Sciatic nerve (tissue), 2 donors: ENCODE measurements at places on chromosomes 3 and 15. TPM values are rescaled to one million over a fixed set of nuclear protein-coding genes. Genes with fewer than 3 reads are reported as not detected.

The SEMA7A gene
- total RNA-seq: 30.9 TPM

DNA sequence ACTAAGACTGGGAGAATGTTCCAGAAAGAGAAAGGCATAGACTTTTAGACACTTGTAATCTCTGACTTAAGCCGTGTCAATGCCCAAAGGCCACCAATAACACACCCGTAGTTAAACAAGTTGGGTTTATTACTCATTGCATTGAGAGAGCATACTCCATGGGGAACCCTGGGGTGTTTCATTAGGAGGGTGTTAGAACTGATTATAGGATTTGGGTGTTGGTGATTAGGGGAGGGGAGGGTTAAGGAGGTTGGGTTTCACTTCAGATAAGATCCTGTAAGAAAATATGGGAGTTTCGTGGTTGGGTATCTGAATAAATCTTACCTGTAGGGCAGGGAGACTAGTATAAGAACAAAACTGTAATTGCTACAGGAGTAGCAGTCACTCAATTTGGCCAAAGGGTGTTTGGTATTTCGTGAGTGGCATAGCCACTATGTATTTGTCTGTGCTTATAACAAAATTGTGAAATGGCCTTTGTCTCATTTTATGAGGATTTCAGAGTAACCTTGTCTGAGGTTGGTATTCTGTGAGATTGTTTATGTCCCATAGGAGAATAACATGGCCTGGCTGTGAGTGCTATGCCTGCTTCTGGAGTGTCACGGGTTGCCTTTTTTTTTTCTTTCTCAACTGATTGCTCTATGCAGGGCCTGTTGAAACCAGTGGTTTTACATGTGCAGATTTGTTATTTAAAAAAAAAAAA, 2.9 kb downstream of the HACD3 start:
- DNase-seq: no peak

DNA sequence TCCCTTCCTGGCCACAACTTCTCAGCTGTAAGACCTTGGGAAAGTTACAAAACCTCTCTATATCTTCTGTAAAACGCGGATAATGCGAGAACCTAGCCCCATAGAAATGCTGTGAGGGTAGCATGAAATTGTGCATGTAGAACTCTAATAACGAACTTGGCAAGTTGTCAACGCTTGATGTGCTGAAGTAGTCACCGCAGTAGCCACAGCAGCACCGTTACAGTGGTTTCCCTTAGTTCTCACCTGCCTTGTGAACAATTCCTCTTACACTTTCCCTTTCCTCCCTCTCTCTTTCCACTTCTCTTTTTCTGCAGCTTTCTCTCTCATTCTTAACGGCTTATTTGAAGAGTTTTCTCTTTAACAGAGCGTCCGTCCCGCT, 447 bp upstream of the SHQ1 start:
- no peak for DNase-seq

DNA sequence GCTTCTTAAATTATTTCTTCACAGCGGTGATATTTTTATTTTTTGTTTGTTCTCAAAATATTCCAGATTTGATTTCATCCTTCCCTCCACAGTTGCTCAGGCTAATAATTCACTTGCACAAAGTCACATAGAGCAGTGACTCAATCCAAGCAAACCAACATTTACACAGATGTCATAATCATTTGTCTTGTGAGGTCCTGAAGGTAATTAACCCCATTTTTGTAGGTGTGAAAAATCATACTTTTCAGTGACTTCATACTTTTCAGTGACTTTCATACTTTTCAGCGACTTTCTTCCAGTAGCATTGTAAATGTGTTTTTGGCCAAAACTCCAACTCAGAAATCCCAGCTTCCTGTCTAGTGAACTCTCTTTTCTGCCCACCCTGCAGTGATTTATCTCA, 32.1 kb downstream of the CD200 start:
- DNase-seq: no peak

The MESP2 gene
- total RNA-seq: 0.45 TPM
